ENCODE measurements at places on chromosomes 13 and 19.

- no peak for DNase-seq
Observed at GRCh38 chr13:109309625-109310363, 476.6 kb downstream of the IRS2 start.

DNA sequence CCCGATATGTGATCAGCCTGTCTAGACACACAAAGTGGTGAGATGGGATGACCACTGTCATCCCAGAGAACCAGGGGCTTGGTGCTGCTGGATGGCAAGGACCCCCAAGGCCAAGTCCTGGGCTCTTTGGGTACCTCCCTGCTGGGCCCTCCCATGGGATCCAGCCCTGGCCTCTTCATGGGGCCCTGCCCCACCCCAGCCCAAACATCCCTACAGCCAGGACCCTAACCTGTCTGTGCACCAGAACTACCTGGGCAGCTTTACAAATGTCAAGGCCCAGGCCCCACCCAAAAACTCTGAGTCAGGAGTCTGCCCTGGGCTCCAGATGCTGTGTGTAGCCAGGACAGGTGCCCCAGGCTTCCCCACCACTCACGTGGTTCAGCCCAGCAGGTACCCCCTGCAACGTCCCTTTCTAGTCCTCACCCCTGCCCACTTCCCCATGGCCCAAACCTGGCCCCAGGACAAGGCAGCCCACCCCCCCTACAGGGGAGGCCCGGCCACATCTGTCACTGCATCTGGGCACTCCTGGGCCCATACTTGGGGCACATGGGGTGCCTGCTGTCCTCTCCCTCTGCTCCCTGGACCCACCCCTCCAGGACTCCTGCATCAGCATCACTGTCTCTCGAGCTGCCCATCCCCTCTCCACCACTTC, 233.5 kb downstream of the TUBA3C start:
- DNase-seq: no peak

DNA sequence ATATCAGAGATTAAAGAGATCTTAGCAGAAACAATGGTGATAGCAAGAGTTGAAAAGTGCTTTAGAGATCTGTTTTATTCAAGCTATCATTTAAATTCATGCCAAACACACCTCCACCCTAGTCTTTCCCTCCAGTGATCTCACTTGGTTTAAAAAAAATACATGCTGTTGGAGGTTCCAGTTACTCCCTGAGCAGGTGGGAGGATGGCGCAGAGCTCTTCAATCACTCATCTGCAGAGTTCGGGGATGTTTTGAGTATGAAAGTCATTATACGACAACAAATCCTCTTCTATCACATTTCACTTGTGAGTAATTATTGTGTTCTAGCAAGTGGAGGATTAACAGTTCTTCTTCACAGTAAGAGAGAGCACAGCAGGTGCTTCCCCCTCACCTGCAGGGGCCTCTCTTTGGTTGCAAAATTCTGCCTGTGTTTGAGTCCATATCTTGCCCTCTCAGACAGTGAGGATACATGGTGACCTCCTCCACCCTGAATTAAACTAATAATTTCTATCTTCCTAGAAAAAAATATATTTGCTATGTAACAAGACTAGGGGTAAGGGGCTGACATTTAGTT, 376.7 kb downstream of the LIG4 start:
- DNase-seq: no peak

- DNase-seq: no peak
Observed at GRCh38 chr13:28590461-28590860, 68.5 kb upstream of the POMP start.

- DNase-seq: no peak
Observed at GRCh38 chr19:38385057-38385803, 2.6 kb downstream of the GGN start.

DNA sequence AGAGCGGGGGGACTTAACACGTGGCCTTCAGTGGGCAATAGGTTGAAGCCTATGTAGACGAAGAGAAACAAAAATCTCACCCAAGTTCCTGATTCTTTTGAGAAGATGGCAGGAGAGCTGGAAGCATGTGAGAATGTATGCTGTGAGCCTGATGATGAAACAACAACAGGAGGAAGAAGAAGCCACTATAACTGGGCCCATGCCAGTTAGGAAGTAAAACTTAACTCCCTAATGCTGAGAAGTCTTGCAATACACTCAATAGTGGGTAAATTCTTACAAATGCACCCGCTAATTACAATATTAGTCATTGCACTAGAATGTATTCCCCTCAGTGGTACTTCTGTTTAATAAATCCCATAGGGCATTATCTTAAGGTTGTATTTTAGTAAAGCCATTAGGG, 9.1 kb downstream of the PCDH17 start:
- DNase-seq: no peak

DNA sequence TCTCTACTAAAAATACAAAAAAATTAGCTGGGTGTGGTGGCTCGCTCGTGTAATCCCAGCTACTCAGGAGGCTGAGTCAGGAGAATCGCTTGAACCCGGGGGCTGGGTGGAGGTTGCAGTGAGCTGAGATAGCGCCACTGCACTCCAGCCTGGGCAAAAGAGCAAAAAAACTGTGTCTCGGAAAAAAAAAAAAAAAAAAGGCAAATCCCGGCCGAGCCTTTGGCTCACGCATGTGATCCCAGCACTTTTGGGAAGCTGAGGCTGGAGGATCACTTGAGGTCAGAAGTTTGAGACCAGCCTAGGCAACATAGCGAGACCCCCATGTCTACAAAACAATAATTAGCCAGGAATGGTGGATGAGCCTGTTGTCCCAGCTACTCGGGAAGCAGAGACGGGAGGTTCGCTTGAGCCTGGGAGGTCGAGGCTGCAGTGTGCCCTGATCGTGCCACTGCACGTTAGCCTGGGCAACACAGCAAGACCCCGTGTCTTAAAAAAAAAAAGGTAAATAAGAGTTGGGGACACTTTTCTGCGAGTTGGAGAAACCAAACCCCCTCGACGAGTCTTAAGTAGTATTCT, 574 bp upstream of the GPX4 start:
- DNase-seq: peak; percentile 39

- peak; percentile 24 for DNase-seq
Observed at GRCh38 chr19:39351537-39352064, 9.4 kb downstream of the SAMD4B start.

- DNase-seq: no peak
Observed at GRCh38 chr13:77409412-77409811, 82.5 kb upstream of the MYCBP2 start.

GRCh38 chr19:1651568-1652291, 685 bp downstream of the TCF3 start:
- peak; percentile 42 for DNase-seq

DNA sequence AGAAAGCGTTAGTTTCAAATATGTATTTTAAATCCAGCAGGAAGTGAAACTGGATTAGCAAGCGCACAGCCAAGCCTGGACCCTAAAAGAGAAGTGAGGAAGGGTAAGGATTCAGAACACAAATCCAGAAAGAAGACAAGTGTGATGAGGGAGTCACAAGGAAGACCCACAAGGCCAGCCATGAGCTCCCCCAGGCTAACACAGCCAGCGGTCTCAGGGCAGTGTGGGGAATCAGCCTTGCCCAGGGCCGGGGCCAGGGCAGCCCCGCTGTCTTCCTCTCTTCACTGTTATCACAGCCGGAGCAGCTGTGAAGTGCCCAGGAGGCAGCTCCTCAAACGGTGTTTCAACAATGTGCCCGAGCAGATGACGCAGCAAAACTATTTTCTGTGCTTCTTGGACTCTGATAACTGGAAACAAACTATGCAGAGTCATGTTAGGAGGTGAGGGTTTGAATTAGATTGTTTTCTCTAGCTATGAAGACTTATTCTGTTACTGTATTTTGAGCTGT, 12.2 kb upstream of the CDC16 start:
- DNase-seq: no peak

DNA sequence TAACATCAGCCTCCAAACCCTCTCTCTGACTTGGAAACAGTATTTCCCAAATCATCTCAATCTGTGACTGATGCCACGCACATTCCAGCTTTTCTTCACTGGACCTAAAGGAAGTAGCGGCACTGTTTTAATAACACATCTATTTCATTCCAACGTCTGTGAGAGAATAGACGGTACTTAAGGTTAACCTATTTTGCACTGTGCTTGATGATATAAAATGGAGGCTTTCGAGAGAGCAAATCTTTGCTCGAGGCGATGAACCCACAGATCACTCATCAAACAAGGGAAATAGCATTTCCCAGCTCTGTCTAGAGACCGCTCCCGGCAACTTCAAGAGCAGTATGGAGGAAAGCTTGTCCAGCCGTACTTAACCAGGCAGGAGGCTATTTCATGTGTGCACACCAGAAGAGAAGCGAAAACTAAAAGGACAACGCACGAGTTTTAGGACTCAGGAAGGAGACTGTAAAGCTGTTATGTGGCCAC, 2.9 kb downstream of the UBL3 start:
- peak; percentile 57 for DNase-seq

DNA sequence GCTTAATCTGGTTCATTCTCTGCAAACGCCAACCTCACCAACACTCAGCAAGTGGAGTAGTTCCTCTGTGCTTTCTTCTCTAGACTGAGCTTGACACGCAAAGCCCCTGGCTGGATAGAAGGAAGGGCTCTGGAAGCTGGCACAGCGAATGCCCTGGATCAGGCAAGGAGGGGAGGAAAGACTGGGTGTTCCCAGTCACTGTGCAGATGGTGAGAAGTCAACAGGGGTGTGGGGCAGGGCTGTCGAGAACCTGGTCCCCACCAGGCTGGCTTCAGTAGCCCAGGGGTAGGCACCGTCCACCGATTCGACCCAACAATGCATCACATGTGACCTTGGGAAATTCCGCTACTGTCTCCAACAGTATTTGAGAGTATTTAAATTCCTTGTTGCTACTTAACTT, 65.5 kb downstream of the TSHZ3 start:
- no peak for DNase-seq

DNA sequence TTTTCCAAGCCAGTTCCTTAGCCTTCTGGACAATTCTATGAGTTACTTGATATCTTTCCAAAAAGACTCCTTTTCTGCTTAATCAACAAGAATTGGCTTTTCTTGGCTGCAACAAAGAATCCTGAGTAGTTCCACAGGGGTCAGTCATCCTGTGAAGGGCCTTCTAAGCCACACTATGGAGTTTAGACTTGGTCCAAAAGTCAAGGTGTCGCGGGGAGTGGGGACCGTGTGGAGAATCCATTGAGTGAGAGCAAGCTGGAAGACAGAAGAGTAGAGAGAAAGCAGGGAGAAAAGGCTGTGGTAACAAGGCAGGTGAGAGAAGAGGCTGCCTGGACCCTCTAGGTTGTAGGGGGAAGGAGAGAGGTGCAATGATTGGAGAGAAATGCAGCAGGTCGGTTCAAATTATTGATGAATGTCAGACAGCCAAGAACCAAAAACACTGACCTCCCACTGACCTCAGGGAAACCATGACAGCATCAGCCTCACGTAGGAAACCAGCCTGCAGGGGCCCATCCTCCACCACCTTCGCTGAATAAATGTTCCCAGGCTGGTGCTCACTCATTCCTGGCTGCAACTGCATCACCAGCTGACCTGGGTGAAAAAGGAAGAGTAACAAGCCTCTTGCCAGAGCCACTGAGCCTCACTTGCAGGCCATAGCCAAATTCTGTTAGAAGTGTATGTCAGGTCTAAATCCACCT, 7.1 kb upstream of the IFT88 start:
- DNase-seq: no peak

DNA sequence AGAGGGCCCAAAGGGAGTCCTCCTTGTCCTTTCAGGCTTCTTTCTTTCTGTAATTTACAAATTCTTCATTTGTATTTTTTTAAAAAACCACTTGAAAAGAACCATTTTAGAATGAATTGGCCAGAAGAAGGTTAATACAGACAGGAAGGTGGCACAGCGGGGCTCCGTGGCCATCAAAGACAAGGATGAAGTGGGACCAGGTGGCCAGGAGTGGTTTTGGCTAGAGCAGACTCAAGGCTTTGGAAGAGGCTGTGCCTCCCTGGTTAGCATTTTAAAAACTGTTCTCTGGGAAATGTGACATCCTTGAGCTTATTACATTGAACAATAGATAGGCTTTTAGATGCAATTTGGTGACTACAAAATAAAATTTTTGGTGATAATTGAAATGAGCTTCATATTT, 48.4 kb downstream of the ATP8A2 start:
- DNase-seq: no peak

- no peak for DNase-seq
Observed at GRCh38 chr19:1255186-1256161, 7.1 kb downstream of the MIDN start.

DNA sequence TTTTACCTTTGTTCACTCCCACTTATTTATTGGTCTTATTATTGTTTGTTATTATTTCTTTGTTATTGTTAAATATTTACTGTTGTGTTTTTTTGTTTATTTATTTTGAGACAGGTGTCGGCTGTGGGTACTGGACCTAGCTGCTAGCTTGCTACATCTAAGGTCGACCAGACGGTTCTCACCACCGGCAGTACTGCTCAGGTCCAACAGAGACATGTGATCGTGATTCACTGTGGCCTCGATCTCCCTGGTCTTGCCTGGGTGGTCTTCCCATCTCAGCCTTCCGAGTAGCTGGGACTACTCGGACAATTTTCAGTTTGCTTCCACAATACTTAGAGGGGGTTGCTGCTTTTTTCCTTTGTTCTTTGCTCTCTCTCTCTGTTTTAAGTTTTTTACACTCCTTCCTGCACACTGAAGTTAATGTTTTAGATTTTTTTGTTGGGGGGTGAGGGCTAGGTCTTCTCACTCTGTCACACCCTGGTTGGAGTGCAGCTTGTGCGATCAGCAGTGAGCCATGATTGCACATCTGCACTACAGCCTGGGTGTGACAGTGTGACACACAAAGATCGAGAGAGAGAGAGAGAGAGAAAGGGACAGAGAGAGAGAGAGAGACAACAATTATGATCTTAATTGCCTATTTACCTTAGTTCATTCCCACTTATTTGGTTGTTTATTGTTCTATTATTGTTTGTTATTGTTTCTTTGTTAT, 1432.4 kb downstream of the UQCRFS1 start:
- no peak for DNase-seq

GRCh38 chr19:13104360-13104847, 1.7 kb upstream of the LYL1 start:
- DNase-seq: no peak

DNA sequence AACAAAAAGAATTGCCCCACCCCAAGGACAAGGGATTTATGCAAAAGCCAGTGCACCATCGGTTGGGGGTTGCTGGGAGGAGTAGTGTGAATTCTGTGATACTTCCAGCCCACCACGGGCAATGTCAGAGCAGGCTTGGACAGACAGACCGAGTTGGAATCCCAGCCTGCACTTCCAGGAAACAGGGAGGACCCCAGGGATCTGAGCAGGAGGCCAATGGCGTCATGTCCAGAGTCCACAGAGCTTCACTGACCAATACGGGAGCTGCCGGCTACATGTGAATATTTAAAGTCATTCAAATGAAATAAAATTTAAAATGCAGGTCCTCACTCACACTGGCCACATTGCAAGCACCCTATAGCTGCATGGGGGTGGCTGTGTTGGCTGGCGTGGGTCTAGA, 10.9 kb downstream of the ZNRF4 start:
- DNase-seq: no peak

Data from fibroblast of skin of right quadriceps (primary cell).